ENCODE measurements at places on chromosomes 13 and 19.

GRCh38 chr19:7004313-7004931 lies 16.8 kb downstream of the MBD3L2B start:
- no peak for DNase-seq

GRCh38 chr19:5799247-5800241 lies 5.3 kb upstream of the NRTN start:
- DNase-seq = no peak

- no peak for DNase-seq
These were observed 343.2 kb downstream of the KCNRG start for GRCh38 chr13:50358231-50359040.

DNA sequence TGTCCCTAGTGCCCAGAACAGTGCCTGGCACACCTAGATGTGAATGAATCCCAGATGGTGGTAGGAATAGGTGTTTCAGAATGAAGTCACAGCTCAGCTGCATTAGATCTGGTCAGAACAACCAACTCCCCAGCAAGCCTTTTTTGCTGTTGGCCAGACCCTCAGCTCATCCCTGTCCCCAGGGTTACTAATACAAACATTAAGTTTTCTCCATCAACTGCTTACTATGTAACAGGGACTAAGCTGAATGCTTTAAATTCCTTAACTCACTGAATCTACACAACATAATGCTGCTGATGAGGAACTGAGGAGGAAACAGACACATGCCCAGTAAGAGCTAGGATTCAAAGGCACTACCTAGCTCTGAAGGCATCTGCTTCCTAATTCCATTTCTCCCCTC lies 18.8 kb downstream of the SMG9 start:
- no peak for DNase-seq

- DNase-seq = no peak
These were observed 25.6 kb upstream of the NDFIP2 start for GRCh38 chr13:79455331-79455730.

DNA sequence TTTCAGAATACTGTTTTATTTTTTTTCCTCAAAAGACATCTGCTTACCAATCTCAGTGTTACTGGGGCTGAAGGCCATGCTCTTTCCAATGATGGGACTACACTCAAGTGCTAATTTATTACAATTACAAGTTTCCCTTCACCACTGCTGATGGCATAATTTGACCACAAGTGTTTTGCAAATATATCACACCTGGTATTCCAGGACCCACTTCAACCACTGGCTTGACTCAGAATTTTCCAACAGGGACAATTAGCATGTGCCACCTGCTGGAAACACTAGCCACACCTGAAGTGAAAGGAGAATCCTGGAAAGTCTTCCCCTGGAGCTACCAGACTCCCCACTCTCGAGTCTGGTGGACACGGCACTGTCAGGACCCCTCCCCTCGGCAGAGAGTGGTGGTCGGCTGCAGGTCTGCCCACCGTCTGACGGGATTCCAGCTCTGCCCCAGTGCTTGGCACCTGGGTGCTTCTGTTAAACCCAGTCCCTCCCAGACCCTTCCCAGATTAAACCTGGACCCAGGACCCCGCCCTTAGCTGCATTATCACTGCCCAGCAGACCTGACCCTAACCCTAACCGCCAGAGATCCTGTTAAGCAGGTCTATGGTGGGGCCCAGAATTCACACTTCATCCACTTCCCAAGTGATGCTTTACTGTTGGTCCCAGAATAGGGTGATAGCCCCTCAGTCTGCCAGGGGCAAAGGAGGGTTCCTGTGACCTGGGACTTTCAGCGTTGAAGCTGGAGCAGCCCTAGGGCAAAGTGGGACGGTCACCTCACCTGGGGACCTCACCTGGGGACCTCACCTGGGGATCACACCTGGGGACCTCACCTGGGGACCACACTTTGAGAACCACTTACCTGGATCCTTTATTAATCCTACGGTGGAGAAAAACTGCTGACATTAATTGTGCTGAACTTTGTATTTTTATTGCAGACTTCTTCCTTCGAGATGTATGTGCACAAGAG lies 17.6 kb upstream of the RASA3 start:
- DNase-seq = no peak

- DNase-seq = no peak
These were observed 1551.9 kb downstream of the EFNB2 start for GRCh38 chr13:104983601-104984000.

- no peak for DNase-seq
These were observed 26.8 kb downstream of the STARD13 start for GRCh38 chr13:33258808-33259193.

DNA sequence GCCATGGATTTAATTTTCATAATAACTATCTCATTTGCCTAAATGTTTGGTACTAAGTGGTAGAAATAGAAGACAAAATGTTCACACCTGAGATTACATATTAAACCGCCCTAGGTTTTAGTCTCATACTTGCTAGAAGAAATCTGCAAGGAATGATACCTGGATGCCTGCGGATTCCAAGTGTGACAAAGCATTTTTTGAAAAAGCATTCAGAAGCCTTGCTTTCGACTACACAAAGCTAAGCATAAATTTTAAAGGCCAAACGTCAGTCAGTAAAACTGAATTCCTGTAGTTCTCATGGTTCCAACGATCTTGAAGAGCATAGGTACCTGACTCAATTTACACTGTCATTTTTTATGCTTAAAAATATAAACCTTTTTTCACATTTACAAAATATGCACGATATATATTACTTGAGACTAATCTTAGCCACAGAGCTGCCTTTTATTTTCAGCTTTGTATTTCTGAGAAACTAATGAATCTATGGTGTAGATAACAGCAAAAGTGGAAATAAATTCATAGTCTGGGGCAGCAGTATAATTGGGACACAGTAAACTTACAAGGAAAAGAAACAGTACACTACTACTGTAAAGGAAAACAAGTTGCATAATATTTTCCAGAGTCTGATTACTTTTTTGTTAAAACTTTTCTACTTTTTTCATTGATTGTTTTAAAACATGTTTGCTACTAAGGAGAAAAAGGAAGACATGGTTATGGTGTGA lies 1.2 kb upstream of the LRRC63 start:
- DNase-seq = no peak

GRCh38 chr19:11639245-11639601 lies 41.9 kb downstream of the ZNF627 start:
- DNase-seq = no peak

DNA sequence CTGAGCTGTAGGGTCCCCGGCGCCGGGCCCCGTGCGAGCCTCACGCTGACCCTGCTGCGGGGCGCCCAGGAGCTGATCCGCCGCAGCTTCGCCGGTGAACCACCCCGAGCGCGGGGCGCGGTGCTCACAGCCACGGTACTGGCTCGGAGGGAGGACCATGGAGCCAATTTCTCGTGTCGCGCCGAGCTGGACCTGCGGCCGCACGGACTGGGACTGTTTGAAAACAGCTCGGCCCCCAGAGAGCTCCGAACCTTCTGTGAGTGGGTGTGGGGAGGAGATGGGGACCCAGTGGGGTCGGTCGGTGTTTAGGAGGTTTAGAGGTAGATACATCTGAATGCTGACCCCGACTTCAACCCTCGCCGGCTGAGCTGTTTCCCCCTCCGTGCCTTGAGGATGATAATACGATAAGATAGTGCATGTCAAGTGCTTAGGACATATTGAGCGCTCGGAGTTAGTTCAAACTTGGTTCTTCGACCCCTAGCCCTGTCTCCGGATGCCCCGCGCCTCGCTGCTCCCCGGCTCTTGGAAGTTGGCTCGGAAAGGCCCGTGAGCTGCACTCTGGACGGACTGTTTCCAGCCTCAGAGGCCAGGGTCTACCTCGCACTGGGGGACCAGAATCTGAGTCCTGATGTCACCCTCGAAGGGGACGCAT lies 1.9 kb downstream of the ICAM5 start:
- no peak for DNase-seq

GRCh38 chr13:100870898-100871297 lies 196.3 kb upstream of the TMTC4 start:
- no peak for DNase-seq

GRCh38 chr13:21371011-21371410 lies 88.1 kb downstream of the ZDHHC20 start:
- DNase-seq = no peak

DNA sequence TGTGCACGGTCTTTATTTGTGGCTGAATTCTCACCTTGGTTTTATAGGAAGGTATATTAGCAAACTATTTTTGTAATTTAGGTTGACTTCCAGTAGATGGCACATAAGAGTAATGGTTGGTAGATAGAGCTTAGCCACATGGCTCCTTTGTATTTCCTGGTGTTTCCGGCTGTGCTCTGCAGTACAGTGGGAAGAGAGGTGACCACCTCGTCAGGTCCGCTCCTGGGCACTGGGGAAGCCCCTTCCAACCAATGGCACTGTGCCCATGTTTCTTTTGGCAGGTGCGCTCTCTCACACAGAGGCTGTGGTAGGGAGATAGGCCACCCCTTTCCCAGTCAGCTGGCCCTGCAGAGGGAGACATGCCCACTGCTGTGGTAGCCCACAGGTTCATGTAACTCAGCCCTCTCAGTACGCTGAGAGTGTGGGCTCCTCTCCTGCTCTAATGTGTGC lies 74.3 kb upstream of the ATP12A start:
- DNase-seq = peak; percentile 50

DNA sequence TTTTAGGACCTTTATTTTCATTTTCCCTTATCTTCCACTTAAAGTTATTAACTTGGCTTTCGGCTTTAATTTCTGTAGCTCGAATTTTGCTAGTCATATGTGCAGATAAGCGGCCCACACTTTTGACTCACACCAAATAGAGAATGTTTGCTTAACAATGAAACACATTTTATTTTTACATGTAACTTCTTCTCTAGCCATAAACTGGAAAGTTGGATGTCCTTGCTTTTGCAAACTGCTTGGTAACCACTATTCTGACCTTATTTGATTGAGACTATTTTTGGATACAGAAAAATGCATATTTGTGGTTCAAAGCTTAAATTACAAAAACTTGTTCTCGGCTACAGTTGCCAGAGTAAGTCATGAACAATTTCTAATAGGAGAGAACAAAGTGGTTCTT lies 600.0 kb downstream of the KCTD12 start:
- no peak for DNase-seq

GRCh38 chr19:30516531-30516930 lies 144.3 kb downstream of the ZNF536 start:
- no peak for DNase-seq

GRCh38 chr19:56084835-56085536 lies 36.1 kb downstream of the ZNF787 start:
- DNase-seq = no peak
